Stimulated activated CD4-positive, alpha-beta T cell treated with anti-CD3 and anti-CD28 coated beads, TNF-alpha, amount 100 ng/mL, for 1 hour (primary cell): ENCODE measurements at places on chromosomes 2 and 18.

DNA sequence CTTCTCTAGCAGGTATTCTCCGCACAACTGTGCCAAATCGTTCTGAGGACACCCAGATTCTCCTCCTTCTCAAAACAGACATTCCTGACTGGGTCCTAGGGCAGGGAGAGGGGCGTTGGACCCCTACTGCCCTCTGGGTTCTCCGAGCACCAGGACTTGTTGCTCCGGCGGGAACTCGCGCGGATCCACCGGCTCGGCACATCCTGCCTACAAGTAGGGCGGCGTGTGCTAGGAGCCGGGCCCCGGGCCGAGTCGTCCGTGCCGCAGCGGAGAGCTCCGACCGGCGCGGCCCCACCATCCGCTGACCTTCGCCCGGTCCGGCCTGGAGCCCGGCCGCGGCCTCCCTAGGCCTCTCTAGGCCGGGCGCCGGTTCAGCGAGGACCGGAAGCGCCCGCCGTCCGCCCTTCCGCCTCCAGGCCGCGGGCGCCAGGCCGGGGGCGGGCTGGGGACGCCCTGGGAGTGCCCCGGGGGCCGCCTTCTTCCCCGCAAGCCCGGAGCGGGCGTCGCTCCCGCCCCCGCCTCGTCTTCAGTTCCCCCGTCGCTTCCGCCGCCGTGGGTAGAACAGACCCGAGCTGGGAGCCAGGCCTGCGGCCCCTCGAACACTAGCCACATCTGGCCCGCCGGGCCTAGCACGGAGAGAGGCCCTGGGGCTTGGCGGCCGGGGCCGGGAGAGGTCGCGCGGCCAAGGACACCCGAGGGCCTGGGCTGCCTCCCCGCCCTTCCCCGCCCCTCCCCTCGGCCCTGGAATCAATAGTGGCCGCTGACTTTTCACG lies 7.6 kb upstream of the ONECUT2 start:
- no peak for DNase-seq

- DNase-seq = no peak
These were observed 49.2 kb downstream of the PLB1 start for GRCh38 chr2:28544922-28545589.

GRCh38 chr2:66789741-66790140 lies 354.8 kb downstream of the MEIS1 start:
- DNase-seq = no peak

DNA sequence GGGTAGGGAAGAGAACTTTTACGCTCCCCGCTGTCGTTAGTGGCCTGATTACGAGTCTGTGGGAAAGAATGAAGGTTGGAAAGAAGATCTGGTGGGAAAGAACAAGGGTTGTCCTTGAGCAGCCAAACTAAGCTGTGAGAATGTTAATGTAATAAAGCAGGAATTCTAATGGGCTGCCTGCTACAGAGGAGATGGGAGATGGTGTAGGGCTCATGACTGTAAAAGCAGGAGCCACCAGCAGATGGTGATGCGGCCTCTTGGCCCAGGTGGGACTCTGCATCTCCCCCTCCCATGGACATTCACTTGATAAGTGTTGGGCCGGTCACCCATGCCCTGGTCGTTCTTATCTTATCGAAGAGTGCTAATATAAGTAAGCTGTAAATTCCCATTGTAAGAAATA lies 150.0 kb downstream of the NEDD4L start:
- no peak for DNase-seq

- DNase-seq = no peak
These were observed 272.2 kb downstream of the C1D start for GRCh38 chr2:67790622-67791021.

- no peak for DNase-seq
These were observed 60.7 kb upstream of the HDAC4 start for GRCh38 chr2:239461291-239462190.

GRCh38 chr2:23350041-23350791 lies 34.8 kb upstream of the KLHL29 start:
- no peak for DNase-seq

- DNase-seq = peak; percentile 9
These were observed 1.6 kb downstream of the KLHL29 start for GRCh38 chr2:23386339-23387220.

DNA sequence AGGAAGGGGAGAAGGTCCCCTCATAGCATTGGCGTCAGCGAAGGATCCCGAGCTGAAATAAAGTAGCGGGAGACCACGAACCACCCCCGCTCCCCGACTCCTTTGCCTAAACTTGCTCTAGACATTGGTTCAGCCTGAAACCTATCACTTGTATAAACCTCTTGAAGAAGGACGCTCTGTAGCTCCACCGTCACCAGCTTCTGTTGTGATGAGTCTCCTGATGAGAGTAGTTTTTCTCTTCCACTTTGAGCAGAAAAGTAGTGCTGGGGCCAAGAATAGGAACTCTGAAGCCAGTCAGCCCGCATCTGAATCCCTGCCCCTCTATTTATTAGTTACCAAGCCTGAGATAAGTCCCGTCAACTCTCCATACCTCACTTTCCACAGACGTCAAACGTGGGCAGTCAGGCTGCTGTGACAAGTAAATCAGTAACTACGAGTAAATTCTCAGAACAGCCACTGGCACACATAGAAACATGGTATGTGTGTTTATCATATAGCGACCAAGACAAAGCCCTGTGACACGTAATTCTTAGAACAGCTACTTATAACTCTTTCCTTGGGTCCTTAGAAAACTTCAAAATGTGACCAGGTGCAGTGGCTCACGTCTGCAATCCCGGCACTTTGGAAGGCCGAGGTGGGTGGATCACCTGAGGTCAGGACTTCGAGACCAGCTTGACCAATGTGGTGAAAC lies 61.7 kb downstream of the CD226 start:
- no peak for DNase-seq

- no peak for DNase-seq
These were observed 1.9 kb upstream of the ITSN2 start for GRCh38 chr2:24362253-24362652.

- no peak for DNase-seq
These were observed 66.4 kb upstream of the POU3F3 start for GRCh38 chr2:104787298-104788065.

DNA sequence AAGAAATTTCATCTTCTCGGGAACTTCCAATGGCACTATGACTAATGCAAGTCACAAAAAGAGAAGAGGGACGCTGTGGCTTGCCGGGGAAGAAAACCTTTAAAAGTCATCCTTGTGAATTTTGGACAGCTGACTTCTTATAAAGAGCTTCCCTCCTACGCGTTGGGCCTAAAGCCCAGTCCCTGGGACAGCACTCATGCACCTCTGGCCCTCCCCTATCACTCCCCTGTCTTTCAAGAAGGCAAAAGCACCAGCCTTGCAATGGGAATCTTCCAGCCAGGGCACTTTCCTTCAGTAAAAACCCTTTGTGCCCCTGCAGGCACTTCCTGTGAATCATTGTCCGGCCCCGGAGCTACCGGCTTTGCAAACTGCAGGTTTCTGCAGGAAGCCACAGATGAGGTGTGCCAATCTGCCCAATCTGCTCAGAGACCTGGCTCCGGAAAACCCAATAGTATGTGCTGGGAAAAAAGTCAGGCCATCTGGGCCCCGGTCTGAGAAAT lies 7.1 kb downstream of the MREG start:
- no peak for DNase-seq
